ENCODE measurements at places on chromosomes 6 and 20.

- peak; percentile 55 for DNase-seq
These were observed 2.0 kb downstream of the BACH2 start for GRCh38 chr6:90294614-90294988.

DNA sequence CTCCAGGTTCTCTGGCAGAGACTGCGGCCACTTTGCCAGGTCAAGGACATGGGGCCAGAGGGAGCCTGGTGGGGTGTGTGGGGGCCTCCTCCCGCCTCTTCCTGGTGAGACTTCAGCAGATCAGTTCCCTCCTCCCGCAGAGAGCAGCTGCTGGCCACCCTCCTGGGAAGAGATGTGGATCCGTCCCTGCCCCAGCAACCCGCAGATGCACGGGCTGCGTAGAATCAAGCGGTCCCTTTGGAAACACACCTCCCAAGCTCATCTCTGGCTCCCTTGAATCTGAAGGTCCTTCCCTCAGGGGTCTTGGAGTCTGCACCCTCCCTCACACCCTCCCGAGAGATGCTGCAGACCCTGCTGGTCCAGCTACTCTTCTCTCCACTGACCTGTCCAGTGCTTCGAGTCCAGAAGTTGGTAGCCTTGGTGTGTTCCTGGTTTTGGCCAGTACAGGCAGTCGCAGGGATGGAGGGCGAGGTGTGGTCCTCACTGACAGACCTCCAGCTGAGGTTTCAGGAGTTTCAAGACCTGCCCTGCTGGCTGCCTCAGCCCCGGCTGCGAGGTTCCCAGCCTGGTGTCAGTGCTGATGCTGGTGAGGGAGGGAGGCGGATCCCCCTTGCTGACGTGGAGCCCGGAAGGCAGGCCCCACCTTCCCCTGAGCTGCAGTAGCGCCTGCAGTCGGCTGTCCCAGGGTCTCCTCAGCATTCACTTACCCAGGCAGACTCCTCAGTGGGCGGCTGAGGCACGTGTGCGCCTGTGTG, at the start of gene NPBWR2:
Gene NPBWR2 (minus strand): TSS at position 585 of the 755 bp plus-strand sequence. CDS start 734 bp downstream, outside the sequence.
- no peak for DNase-seq

GRCh38 chr20:39909447-39909846, 779.6 kb downstream of the MAFB start:
- no peak for DNase-seq

DNA sequence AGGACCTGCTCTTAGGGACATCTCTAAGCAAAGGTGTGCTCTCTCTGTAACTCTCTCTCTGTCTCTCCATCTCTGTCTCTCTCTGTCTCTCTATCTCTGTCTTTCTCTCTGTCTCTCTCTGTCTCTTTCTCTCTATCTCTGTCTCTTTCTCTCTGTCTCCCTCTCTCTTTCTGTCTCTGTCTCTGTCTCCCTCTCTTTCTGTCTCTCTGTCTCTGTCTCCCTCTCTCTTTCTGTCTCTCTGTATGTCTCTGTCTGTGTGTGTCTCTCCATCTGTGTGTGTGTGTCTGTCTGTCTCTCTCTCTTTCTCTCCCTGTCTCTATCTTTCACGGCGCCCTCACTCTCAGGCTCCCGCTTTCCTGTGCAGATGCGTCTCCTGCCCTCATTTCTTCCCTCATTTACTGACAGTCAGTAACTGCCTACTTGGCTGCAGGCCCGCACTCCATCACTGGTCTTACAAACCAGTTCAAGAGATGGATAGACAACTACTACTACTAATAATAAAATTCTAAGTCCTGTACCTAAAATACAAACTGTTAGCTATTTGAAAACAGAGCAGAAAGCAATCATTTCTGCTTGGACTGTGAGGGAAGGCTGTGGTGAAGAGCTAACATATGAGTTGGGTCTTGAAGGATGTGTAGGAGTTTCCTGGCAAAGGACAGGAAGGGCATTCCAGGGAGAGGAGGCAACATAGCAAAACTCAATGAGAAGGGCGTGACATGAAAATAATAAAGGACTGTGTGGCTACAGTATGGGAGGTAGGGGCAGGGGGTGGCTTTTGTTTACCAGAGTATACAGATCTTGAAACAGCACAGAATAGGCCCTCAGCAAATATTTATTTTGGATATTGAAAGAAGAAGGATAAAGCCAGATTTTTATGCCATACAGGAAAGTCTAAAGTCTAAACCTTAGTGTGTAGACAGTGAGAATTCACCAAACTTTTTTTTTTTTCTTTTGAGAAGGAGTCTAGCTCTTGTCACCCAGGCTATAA, 67.8 kb upstream of the TAB2 start:
- DNase-seq: no peak

DNA sequence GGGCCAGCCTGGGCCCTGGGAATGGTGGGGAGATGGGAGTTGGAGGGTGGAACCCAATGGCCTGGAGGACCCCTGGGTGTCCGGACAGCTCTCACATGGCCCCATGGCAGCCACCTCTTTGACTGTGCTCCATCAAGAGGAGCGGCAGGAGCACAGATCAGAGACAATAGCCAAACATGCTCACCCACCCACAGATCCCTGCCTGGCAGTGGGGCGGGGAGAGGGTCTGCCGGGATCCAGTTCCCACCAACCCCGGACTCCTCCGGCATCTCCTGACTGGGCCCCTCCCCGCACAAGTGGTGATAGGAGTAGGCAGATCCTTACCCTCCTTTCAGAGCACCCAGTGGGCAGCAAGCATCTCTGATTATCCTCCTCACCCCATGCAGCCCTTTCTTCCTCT, 31.9 kb upstream of the MRPS18A start:
- no peak for DNase-seq

DNA sequence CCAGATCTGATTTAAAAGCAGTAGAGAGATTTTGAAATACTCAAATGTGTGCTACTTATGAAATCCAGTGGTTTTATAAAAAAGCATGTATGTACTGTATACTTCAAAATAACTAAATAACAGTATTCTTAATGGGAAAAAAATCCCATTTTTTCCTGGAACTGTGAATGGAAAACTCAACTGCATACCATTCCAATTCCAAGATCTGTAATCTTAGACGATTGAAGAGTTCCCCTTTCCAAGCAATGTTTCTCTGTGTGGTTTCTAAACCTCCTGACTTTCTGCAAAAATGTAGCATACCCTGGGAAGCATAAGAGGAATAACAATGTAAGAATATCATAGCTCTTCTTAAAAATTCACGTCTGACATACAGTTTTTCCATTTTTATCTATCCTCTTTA, 40.3 kb upstream of the HIVEP2 start:
- no peak for DNase-seq

DNA sequence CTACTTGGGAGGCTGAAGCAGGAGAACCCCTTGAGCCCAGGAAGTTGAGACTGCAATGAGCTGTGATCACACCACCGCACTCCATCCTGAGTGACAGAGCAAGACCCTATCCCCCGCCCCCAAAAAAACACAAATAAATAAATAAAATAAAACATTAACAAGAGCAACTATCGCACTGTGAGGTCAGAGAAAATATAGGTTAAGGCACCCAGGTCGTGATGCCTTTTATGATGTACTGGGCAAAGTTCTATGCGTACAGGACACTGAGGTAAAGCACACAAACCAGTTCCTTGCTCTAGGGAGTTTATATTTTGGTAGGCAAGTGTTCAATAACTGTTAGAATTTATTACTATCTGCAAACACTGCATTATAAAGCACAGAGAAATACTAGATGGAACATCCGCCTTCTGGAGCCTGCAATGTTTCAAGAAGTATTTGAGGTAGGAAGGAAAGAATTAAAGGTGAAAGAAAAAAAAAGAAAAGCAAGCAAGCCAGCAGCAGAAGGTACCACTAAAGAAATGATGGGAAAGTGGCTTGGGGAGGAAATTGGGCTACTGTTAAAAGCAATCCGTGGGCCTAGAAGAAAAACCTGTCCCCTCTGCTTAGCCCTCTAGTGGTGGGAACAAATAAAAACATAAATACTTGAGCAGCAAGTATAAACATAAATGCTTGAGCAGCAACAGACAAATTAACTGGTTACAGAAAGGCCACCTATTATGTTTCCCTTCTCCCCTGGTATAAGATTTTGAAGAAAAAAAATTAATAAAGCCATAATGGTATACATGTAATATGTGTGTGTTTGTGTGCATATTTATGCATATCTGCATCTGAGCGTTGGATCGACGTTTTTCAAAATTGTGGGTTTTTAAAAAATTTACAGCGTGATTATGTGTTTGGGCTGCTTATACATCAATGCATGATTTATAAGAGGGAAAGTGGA, 128.0 kb downstream of the PHACTR1 start:
- no peak for DNase-seq

GRCh38 chr20:20334489-20334888, 33.4 kb upstream of the INSM1 start:
- DNase-seq: no peak

- no peak for DNase-seq
These were observed 699 bp downstream of the PTPRT start for GRCh38 chr20:43188861-43189553.

- no peak for DNase-seq
These were observed 10.1 kb upstream of the SRC start for GRCh38 chr20:37335642-37336368.

DNA sequence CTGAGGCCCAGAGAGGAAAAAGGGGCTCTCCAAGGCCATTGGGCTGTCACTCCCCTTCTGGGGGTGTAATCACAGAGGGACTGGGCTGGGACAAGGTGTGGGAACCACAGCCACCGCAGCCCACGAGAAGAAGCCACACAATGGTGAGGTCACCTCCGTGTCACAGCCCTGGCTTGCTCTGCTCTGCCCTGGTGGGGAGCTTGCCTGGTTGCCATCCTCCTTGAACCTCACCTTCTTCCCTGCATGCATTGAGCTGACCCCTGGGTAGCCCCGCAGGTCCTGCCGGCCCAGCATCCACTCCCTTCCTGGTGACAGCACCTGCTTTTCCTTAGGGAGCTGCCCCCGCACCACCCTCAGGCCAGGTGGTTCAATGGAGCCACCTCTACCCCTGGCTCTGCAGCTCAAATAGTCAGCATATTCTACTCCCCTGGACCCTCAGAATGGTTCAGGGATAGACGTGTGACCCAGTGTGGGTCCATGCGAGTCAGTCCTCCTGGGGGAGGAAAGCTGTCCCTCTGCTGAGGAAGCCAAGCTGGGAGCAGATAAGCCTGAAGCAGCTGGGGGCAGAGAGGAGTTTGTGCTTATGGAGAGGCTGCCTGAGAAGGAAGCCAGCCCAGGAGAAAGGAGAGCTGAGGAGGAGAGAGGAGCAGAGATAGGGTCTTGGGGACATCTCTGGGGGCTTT, 21.3 kb downstream of the RBM38 start:
- DNase-seq: no peak

DNA sequence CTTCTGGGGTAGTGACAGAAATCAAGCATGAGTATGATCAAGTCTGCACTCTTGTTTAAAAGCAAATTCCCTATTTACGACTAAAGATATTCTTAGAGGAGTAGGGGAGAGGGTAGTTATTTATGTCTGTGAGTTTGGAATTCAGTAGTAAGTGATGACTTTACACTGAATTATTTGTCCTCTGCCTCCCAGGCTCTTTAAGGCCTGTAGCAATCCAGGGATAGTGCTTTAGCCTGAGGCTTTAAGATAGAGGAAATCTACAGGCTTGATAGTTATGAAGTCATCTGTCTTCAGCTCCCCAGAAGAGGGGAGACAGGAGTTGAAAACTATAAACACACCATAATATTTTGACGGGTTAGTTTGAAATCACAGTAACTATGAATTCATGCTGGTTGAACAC, 664.5 kb downstream of the EPM2A start:
- DNase-seq: no peak

- no peak for DNase-seq
These were observed 12.8 kb downstream of the NHSL1 start for GRCh38 chr6:138486249-138487101.

GRCh38 chr20:50867805-50868204, 63.4 kb downstream of the ADNP start:
- DNase-seq: no peak

DNA sequence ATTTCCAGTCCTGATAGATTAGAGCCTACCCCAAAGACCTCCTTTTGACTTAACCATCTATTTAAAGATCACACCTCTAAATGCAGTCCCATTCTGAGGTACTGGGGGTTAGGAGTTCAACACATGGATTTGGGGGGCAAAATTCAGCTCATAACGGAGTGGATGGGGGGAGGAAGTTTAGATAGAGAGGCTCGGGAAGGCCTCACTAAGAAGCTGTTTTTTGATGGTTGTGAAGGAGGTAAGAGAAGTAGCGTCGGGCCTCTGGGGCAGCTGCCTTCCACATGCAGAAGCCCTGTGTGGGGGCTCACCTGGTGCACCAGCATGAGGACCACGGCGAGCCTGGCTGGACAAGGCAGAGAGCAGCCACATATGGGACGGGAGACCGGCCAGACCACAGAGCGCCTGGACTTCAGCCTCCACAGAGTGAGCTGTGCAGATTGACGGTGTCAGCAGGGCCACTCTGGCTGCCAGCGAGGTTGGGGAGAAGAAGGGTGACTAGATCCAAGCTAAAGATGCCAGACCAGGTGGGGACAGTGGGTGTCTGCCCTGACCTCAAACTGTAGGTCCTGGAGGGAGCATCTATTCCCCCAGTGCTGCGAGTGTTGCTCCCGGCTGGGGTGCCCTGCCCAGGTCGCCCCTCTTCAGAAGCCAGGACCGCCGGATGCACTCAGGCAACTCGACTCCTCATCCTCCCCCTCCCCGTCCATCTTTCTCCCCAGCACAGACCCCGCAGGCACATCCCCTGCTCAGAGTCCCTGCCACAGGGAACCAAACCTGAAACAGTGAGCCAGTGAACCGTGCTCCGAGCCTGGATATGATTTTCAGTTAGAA, 5.1 kb upstream of the SYNJ2 start:
- no peak for DNase-seq

GRCh38 chr20:51531141-51531710, 11.3 kb downstream of the NFATC2 start:
- DNase-seq: peak; percentile 74

- DNase-seq: no peak
These were observed 135.5 kb upstream of the PLCB4 start for GRCh38 chr20:8933381-8933807.

DNA sequence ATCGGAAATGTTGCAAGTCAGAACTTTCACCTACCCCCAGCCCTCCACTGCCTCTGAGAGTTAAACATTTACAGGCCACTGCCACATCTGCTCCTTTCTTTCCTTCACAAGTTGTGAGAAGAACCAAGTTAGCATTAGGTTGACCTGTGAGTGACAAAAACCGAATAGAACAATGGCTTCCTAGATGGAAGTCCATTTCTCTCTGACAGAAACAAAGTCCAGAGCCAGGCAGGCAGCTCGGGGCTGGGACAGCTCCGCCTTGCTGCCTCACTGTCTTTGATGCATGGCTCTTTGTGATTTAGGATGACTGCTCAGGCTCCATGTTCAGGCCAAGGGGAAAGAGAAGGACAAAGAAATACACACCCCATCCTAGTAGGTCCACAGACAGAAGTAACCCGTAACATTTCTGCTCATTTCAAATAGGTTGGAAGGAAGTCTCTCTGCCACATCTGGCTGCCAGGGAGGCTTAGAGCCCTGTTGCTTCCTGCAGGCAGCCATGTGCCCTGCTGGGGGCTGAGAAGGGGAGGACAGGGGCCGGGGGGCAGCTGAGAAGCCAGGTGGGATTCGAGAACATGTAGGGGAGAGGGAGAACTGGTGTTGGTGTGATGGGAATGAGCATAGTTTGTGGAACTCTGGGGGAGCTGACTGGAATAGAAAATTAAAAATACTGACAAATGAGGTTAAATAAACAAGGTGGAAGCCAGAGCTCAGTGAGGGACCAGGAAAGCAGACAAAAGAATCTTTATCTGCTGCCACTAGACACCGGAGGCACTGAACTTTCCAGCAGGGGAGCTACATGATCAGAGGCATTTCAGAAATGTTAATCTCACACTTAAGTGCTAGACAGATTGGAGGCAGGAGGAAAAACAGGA, 19.5 kb upstream of the IER3 start:
- no peak for DNase-seq

All from CD4-positive, alpha-beta T cell treated with Interleukin-10 for 1 hour (primary cell).